RKO (cell line): ENCODE measurements at places on chromosomes 13 and 19.
A peak's percentile ranks its signal among the peaks of the same experiment; 100 is the strongest.

DNA sequence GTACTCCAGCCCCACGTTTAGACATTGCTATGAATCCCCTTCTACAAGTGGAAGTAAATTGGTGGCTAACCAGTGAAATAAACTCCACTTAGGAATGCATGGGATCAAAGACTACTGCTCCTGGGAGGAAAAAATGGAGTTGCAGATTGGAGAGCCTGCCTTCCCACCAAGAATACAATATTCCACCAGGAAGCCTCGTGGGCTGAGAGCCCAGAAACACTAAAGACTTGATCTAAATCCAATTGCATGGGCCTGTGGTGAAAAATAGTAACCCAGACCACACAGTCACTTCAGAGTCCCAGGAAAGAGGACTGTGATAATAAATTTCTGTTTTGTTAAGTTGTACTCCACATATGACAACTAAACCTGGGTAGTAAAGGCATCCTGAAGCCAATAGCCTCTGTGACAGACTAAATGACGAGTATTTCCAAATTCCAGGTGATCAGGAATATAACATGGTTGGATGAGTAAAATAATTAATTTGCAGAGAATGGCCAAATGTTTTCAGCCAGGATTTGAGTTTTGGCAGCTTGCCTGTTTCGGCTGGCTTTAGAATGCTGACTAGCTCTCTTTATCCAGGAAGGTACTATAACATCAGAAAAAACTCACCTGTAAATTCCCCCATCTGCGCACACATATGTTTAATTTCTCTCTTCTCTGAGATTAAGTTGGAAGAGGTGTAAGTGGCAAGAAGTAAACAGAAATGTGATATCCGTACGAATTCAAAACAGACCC lies 480.3 kb downstream of the LIG4 start:
- DNase-seq = no peak

DNA sequence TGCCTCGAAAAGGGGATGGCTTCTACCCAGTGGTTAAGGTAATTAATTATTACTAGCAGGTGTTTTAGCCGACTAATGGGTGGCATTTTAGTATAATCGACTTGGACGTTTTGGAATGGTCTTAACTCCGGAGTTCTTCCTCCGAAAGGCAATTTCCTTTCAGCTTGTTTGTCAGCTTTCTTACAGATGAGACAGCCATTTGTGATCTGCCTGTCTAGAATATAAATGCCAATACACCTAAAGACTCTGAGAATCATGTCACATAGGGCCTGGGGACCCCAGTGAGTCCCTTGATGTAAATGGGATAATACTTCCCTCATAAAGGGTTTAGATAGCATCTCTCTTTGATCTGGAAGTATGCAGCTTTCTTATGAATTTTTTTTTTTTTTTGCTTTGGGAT lies 41.9 kb upstream of the PSG9 start:
- no peak for DNase-seq

GRCh38 chr19:6340493-6341201 lies 7.2 kb upstream of the ACER1 start:
- DNase-seq = no peak

- peak; percentile 18 for DNase-seq
Measured at GRCh38 chr13:27168906-27169657, 2.5 kb downstream of the USP12 start.

- no peak for DNase-seq
Measured at GRCh38 chr19:30391052-30391451, 18.9 kb downstream of the ZNF536 start.

- DNase-seq = peak; percentile 26
Measured at GRCh38 chr13:45441633-45442032, 23.1 kb upstream of the COG3 start.

GRCh38 chr13:46953331-46953730 lies 56.5 kb upstream of the HTR2A start:
- no peak for DNase-seq

DNA sequence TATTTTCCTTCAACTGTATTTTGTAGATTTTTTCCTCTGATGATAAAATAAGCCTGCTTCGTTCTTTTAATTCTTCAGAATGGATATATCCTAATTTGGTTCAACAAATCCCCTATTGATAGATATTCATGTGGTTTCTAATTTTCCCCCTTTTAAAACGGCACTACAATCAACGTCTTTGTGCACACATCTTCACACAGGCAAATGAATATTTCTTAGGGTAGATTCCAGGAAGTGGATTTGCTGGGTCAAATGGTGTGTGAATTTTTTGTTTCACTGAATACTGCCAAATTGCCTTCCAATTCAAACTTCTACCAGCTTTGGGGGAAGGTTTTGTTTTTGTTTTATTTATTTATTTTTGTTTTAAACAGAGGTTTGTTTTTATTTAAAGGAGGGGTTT lies 287.2 kb downstream of the FOXO1 start:
- DNase-seq = no peak

DNA sequence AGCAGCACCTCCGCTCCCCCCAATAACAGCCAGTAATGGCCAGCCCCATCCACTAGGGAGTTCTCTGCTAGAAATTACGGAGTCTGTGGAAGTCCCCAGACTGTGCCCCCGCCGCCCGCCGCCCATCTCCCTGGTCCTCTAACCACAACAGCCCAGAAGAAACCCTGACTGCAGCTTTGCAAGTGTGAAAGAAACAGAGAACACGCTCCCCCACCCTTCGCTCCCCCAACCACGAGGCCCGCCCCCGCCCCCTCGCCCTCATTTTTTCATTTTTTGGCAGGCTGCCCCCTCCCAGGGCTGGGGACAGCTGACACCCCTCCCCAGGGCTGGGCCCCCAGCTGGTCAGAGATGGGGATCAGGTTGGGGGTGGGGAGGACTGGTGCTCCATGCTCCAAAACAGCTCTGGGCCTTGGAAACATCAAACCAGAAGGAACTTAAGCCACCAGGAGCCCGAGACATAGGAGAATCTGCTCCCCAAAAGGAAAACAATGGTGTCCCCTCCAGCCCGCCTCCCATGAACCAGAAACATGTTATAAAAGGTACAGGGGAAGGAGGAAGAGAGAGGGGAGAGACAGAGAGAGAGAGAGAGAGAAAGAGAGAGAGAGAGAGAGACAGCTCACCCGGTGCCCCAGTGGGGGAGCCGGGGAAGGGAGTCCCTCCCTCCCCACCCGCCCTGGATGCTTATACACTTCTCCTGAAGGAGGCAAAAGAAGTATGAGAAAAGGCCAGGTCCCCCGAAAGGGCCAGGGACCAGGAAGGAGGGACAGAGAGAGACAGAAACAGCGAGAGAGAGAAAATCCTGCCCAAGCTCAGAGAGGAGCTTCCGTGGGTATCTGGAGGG lies 29.8 kb upstream of the ASF1B start:
- no peak for DNase-seq

- no peak for DNase-seq
Measured at GRCh38 chr19:53994811-53995210, 3.4 kb downstream of the CACNG6 start.

DNA sequence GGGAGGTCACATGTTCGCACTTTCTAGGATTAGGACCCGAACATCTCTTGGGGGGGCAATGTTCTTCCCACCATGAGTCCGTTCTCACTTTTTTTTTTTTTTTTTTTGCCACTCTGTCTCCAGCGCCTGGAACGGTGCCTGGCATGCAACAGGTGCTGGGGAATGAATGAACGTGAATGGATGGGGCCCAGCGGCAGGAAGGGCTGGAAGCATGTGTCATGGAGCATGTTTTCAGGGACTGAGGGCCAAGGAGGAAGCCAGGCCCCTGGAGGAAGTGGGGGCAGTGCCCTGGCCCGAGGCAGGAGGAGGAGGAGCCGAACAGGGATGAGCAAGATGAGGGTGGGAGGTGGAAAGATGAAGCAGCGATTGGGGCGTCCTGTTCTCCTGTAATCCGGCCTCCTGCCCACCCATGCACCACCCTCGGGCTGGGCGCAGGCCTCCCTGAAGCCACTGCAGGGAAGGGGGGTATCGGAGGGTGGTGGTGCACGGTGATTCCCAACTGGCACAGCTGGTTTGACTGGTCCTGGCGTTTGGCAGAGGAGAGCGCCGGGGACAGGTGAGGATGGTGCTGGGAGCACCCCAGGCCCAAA lies 8.8 kb upstream of the SULT2B1 start:
- DNase-seq = peak; percentile 78

- no peak for DNase-seq
Measured at GRCh38 chr13:104288496-104288895, 1222.3 kb upstream of the SLC10A2 start.

GRCh38 chr13:46598140-46598819 lies 45.3 kb downstream of the LRCH1 start:
- no peak for DNase-seq

DNA sequence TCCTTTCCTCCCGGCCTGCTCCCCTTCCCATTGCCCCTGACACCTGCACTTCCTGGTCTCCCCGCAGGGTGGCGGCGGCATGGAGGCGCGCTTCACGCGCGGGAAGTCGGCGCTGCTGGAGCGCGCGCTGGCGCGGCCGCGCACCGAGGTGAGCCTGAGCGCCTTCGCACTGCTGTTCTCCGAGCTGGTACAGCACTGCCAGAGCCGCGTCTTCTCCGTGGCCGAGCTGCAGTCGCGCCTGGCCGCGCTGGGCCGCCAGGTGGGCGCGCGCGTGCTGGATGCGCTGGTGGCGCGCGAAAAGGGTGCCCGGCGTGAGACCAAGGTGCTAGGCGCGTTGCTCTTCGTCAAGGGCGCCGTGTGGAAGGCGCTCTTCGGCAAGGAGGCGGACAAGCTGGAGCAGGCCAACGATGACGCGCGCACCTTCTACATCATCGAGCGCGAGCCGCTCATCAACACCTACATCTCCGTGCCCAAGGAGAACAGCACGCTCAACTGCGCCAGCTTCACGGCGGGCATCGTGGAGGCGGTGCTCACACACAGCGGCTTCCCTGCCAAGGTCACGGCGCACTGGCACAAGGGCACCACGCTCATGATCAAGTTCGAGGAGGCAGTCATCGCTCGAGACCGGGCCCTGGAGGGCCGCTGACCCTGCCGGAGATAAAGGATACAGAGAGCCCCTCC lies 1.7 kb downstream of the TRAPPC5 start:
- DNase-seq = no peak

- DNase-seq = no peak
Measured at GRCh38 chr19:11365557-11366117, 8.8 kb upstream of the SWSAP1 start.

GRCh38 chr13:99357131-99357596 lies 50.0 kb upstream of the GPR183 start:
- DNase-seq = no peak

GRCh38 chr19:32674153-32674930 lies 638 bp downstream of the ANKRD27 start:
- DNase-seq = no peak

DNA sequence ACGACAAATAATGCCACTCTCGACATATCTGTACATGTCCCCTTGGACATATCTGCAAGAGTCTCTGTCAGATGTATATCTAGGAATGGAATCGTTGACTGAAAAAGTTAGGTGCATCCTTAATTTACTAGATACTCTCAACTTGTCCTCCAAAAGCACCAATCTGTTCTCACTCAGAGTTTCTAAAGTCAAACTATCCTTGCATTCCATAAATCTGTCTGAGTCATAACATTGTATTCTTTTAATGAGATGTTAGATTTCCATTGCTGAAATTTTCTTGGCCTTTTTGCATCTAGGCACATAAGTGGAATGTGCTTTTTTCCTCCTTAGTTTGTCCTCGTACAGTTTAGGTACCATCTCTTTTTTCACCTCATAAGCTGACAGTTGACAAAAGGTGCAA lies 139.8 kb downstream of the PTPRS start:
- no peak for DNase-seq

- no peak for DNase-seq
Measured at GRCh38 chr13:99002172-99002710, 24.4 kb upstream of the DOCK9 start.

GRCh38 chr13:56412856-56413255 lies 727.9 kb upstream of the PRR20A start:
- no peak for DNase-seq

- peak; percentile 94 for DNase-seq
Measured at GRCh38 chr19:13260883-13261653, 110.9 kb downstream of the IER2 start.

GRCh38 chr13:99960663-99961311 lies 10.8 kb downstream of the ZIC5 start:
- no peak for DNase-seq

GRCh38 chr19:16296713-16297112 lies 27.9 kb upstream of the KLF2 start:
- no peak for DNase-seq

DNA sequence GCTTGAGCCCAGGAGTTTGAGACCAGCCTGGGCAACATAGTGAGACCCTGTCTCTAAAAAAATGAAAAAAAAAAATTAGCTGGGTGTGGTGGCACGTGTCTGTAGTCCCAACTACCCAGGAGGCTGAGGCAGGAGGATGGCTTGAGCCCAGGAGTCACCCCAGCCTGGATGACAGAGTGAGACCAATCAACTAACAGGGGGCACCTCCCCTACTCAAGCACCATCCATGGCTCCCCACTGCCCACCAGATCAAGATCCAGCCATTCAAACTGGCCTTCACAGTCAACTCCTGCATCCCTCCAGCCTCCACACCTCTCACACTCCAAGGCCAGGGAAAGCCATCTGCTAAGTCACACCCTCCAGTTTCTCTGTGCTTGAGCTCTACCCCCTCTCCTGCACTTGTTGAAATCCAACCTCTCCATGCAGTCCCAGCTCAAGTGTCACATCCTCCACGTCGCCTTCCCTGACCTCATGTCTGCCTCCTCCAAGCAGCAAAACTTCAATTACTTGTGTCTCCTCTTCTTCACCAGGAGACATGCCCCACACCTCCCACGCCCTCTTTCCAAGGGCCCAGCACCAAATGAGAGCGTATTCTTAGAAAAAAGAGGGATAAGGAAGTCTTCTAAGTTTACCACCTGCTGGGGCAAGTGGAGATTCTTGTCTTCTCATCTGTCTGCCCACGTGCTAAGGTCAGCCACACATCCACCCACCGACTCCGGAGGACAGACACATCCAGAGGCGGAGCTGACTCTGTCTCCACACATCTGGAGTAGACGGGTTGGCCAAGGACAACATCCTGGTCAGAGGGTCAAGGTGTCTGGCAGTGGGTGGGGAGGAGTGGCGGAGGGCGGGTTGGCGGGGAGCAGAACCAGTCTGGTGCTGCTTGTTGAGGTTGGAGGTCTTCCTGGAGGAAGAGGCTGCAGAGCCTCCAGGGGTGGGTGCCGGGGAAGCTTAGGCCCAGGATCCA lies 974 bp upstream of the CYP4F22 start:
- DNase-seq = no peak

GRCh38 chr19:4279530-4280422 lies 710 bp downstream of the SHD start:
- DNase-seq = no peak

- DNase-seq = peak; percentile 51
Measured at GRCh38 chr19:53906211-53907192, 2.6 kb upstream of the CACNG7 start.

GRCh38 chr13:107576430-107576829 lies 638.9 kb downstream of the LIG4 start:
- DNase-seq = no peak

GRCh38 chr13:66567899-66568612 lies 662.1 kb downstream of the PCDH9 start:
- DNase-seq = no peak

- DNase-seq = peak; percentile 37
Measured at GRCh38 chr13:44237276-44237767, 136.3 kb upstream of the SERP2 start.

GRCh38 chr13:73189776-73190175 lies 131.0 kb downstream of the KLF5 start:
- no peak for DNase-seq
